Fibroblast of the aortic adventitia (primary cell): ENCODE measurements at places on chromosomes 2 and 18.

DNA sequence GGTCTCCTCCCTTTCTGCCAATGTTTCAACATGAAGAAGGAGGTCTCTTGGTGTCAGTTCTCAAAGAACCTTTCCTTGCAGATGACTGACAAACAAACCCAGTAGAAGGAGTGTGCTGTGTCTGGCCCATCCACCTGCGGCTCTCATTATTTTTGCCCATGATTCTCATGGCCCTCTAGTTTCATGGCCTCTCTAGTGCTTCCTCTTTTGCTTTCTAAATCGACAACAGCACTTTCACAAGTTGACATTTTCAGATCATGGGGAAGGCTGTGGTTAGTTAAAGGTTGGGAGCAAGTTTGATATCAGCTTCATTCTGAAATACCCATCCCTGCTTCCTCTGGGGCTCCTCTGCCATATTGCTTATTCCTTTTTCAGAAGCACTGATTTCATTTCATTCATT is 805.2 kb downstream of the SLC4A3 start:
- DNase-seq: no peak

- DNase-seq: no peak
Observed at GRCh38 chr2:70458661-70459060, 95.0 kb downstream of the TGFA start.

- DNase-seq: no peak
Observed at GRCh38 chr2:196723571-196723970, 75.9 kb downstream of the GTF3C3 start.

GRCh38 chr2:1707771-1708418 is 36.4 kb downstream of the PXDN start:
- peak; percentile 98 for DNase-seq

DNA sequence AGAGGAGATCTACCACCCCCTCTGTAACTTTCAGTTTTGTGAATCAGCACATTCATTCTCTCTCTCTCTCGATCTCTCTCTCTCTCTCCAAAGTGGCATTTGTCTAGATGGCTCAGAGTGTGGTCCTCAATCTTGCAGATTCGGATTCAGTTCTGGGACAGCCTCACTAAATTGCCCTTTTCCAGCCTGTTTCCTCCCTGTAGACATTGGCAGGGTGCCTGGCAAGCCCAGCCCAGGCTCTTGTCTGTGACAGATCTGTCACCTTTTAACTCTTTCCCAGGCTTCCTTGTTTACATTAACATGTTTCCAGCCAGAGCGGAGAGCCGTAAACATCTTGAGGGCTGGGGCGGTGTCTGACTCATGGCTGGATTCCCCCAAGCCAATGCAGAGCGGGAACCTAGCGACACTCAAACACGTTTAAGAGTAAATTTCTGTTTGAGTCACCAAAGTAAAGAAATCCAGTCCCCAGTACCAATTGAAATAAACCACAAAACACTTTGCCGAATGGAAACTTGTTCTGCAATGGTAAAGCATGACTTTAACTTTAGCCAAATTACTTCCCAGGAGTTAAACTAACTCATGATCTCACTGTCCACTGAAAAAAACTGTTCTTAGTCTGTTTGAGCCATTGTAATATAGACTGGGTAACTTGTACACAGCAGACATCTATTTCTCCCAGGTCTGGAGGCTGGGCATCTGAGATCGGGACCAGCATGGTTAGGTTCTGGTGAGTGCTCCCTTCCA is 6.6 kb upstream of the CYP27C1 start:
- peak; percentile 38 for DNase-seq

DNA sequence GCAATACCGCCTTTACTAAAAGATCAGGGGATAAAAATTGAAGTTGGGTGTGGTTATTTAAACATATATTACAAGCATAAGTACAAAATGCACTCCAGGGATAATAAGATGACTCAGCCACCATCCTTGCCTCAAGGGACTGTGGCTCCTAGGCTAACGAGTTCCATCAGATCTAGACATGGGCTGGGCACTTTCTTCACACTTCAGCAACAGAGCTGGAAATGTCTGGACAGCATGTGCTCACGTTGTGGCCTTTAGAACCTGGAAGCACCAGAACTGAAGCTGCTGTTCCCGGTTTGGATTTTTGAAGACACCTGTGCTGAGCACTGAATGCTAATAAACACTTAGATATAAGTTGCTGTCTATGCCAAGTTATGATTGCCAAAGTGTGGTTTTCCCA is 384.2 kb upstream of the SALL3 start:
- no peak for DNase-seq

GRCh38 chr2:70454936-70455544 is 98.6 kb downstream of the TGFA start:
- DNase-seq: no peak

DNA sequence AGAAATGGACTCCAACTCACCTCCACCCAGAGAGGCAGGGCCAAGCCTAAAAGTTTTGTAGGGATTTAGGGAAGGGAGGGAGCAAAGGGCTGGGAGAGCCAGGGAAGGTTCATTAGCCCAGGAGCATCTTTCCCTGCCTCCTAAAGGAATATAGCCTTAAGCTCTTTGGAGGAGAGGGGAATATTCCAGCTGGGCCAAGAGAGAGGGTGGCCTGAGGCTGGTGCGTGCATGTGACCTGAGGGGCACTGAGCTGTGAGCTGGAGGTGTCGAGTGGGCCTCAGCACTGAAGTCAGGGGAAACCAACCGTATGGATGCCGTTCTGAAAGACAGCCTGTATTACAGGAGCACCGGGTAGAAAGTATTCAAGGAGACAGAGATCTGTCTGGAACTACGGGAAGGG is 112.6 kb downstream of the KLHL29 start:
- DNase-seq: no peak

DNA sequence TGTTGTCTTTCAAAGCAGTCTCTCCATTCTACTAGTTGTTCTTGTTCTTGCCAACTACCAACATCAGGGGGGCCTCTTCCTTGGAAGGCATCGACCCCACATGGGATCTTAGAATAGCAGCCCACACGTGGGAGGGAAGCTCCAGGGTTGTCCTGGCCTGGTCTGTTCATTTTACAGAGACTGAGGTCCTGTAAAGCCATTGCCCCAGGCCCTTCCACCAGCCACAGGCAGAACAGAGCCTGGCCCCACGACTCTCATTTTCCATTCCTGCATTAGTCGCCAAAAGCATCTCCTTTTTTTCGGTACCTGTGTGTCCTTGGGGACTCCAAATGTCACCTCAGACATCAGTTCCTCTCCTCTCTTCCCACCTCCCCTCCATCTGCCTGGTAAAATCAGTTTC is 28.0 kb downstream of the CNGA3 start:
- DNase-seq: no peak

GRCh38 chr2:137525641-137526190 is 438.6 kb upstream of the HNMT start:
- no peak for DNase-seq

- DNase-seq: no peak
Observed at GRCh38 chr2:201396595-201396994, 39.5 kb upstream of the FLACC1 start.
